ENCODE measurements at places on chromosomes 6 and 20.

GRCh38 chr6:157660414-157660813, 162.6 kb upstream of the SNX9 start:
- DNase-seq, result no peak

GRCh38 chr6:158591134-158591809, 31.4 kb downstream of the TMEM181 start:
- no peak for DNase-seq

- DNase-seq, result peak; percentile 45
These were observed 61.6 kb upstream of the CEP85L start for GRCh38 chr6:118712969-118713368.

GRCh38 chr6:145534989-145535388, 200.3 kb downstream of the EPM2A start:
- DNase-seq, result no peak

GRCh38 chr20:63471981-63472831, at the start of gene KCNQ2:
Gene KCNQ2 (minus strand): TSS chr20:63472655. CDS start chr20:63472463, 192 bp downstream.
- DNase-seq, result no peak

GRCh38 chr20:32920530-32921298, 62.0 kb downstream of the EFCAB8 start:
- DNase-seq, result no peak

DNA sequence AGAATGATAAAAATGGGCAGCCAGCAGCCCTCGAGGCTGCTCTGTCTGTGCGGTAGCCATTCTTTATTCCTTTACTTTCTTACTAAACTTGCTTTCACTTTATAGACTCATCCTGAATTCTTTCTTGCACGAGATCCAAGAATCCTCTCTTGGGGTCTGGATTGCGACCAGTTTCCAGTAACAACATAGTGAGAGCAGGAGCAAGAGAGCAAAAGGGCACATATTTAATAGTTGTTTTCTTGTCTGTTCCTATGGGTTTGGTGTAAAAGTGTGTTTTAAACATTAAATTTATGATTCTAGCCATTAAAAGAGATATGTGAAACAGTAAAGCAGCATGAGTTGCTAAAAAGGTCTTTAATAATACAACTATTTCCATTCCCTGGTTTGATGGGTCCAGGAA, 78.8 kb upstream of the OPRM1 start:
- DNase-seq, result no peak

GRCh38 chr6:92945799-92946198, 473.6 kb downstream of the EPHA7 start:
- no peak for DNase-seq

GRCh38 chr6:26123675-26123946, 36.4 kb downstream of the HFE start:
- DNase-seq, result peak; percentile 82

DNA sequence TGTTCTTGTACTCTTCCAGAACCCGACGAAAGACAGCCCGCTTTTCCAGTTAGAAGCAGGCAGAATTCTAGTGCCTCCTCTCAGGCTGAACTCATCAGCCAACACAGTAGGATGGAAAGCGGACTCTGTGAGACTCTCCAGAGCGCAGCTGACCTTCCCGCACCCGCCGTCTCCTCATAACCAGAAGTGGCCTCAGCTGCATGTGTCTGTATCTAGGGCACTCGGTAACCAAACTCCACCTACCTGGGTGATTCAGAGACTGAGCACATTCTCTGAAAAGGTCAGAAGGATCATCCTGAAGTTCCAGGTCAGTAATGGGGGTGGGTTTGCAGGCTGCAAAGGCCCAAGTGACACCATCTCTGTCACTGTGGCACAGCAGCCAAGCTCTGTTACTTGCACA, 66.7 kb upstream of the NFATC2 start:
- no peak for DNase-seq

DNA sequence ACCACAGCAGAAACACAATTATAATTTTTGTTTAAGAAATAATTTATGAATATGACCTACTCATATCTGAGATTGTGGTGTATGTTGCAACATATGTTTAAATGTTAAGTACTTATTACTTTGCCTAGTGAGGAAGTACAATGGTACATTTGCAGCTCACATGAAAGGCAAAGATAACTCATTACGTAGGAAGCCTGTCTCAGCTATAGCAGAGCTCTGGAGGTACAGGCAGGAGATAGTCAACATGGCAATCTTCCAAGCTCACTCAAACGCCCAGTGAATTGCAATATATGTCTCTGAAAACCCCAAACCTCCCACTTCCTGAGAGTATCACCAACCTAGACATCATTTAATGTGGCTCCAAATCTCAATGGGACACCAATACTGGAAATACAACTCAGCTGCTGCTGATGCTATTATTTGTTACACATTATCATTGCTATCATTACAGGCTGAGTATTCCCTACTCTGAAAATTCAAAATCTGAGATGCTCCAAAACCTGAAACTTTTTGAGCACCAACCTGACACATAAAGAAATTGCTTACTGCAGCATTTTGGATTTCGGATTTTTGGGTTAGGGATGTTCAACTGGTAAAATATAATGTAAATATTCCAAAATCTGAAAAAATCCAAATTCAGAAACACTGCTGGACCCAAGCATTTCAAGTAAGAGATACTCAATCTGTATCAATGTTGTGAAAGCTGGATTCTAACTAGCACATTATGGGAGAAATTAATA, 25.1 kb upstream of the GSTA4 start:
- no peak for DNase-seq

- no peak for DNase-seq
These were observed 6.6 kb downstream of the DLL1 start for GRCh38 chr6:170284126-170284773.

DNA sequence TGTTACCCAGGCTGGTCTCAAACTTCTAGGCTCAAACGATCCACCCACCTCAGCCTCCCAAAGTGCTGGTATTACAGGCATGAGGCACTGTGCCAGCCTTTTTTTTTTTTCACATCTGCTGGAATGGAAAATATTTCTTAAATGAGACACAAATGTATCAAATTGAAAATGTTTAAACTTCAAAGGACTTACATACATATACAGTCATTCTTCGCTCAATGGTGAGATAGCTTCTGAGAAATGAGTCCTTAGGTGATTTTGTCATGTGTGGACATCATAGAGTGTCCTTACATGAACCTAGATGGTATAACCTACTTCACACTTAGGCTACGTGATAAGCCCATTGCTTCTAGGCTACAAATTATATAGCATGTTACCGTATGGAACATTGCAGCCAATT, 43.1 kb downstream of the MICA start:
- DNase-seq, result no peak

DNA sequence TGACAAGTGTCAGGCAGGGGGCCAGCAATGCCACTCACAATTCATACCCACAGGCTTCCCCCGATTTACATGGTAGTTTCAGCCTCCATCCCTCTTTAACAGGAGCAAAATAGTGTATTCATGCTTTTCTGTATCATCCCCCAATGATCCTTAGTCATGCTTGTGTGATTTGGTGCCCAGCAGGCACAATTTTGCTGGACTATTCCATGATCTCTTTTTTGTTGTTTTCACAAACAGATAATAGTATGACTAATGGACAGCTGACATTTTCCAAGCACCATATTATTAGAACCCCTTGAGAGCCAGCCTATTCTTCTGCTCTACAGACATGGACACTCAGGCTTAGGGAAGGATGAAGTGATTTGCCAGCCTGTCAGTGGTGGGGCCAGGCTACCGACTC, 128.2 kb upstream of the RIPOR2 start:
- no peak for DNase-seq

GRCh38 chr20:31747640-31748039, 8.6 kb downstream of the TPX2 start:
- DNase-seq, result no peak

DNA sequence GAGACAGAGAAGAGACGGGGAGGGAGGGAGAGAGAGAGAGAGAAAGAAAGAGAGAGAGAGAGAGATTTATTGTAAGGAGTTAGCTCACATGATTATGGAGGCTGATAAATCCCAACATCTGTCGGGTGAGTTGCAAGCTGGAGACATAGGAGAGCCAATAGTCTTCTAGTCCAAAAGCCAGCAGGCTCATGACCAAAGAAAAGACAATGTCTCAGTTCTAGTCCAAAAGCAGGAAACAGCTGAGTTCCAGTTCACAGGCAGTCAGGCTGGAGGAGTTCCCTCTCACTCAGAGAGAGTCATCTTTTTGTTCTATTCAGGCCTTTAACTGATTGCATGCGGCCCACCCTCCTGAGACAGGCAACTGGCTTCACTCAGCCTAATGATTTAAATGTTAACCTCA, 416.6 kb downstream of the PREX1 start:
- DNase-seq, result no peak

GRCh38 chr6:34383656-34384320, 8.7 kb downstream of the NUDT3 start:
- DNase-seq, result no peak

DNA sequence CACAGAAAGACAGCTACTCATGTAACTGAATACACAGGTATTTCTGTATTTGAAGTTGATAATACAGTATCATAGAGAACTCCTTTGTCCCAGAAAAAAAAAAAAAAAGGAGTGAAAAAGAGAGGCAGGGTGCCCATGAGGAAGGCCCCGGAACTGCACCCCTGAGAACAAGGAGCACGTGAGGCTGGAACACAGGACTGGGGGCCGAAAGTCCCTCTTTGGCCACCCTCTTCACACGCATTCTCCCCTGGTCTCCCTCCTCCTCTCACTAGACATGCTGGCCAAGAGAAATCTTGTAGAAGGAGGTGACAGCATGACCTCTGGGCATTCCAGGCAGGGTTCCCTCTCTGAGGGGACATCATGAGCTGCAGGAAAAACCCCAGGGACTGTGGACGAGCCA, 62.7 kb upstream of the TRAF3IP2 start:
- no peak for DNase-seq

- DNase-seq, result no peak
These were observed 31.6 kb upstream of the CENPW start for GRCh38 chr6:126308362-126308761.

- peak; percentile 82 for DNase-seq
These were observed 118.4 kb upstream of the SGK1 start for GRCh38 chr6:134436281-134436815.

GRCh38 chr20:35917077-35917476, 37.2 kb downstream of the SCAND1 start:
- no peak for DNase-seq

GRCh38 chr6:82862543-82862942, 203.1 kb downstream of the UBE3D start:
- no peak for DNase-seq

DNA sequence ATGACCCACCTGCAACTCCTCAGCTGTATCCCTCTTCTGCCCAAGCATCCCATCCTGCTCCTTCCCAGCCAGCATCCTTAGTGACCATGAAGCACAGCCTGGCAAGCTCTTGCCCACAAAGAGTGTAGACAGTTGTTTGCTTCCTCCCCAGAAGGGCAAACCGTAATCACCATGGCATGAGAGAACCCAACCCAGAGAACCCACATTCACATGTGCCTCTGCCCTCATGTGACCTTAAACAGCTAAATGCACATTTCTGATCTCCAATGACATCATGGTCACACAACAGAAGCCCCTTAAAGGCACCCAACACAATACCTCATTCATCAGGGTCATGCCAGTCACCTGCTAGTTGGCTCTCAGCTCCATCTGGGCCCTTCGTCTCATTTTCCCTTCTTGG, 162.8 kb upstream of the CDYL start:
- no peak for DNase-seq

DNA sequence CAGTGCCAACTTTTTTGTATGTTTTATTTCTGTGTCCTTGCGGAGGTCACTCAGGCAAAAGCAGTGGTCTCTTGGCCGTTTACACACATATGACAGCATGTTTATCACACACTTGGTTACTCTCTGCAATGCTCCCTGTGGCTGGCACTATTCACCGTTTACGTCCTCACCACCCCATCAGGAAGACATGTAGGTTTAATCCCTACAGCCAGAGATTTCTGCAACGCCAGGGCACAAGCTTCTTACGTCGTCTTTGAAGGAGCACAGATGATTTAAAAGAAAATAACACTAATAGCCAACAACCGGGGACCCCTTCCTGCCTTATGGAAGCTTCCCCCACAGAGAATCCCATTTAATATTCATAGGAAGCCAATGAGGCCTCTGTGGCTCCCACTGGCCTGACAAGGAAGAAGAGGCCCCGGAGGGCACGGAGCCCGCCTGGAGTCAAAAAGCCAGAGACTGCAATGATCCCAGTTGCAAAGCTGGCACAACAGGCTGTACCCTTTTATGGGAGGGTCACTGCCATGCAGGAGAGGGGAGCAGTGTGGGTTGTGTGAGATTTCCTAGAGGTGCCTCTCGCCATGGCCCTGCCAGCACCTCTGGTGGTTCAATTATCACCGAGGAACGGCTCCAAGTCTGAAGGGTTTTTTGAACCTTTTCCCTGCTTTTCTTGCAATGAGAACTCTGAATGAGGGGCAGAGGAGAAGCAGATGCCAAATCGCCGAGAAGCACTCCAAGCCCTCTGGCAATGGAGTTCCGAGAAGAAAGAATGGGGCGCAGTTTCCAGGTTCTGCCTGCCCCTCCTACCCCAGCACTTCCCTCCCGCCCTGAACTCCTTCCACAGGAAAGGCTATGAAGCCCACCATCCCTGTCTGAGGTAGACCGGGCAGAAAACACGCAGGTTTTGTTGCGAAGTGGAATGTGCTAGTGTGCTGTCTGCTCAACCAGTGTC, 96.2 kb downstream of the THBS2 start:
- peak; percentile 58 for DNase-seq

DNA sequence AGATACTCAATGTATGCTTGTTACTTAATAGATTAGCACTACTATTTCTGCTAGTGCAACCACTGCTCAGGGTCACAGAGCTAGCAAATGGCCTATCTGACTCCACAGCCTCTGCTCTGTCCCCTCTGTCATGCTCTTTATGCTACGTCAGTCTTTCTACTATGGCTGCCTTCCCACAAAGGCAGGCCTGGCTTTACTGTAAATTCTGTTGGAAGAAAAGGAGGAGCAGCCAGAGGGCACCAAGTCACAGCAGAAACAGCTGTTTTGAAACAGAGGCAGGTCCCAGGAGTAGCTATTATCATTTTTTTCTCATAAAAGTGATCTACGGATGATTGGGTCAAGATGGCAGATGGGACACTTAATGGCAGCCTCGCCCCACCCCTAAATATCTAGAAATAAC, 10.0 kb upstream of the ELMO2 start:
- DNase-seq, result no peak

- DNase-seq, result no peak
These were observed 130.0 kb upstream of the ARG1 start for GRCh38 chr6:131443014-131443413.

- peak; percentile 25 for DNase-seq
These were observed 64.4 kb downstream of the UBE2V1 start for GRCh38 chr20:50048420-50049166.

- DNase-seq, result no peak
These were observed 28.4 kb upstream of the FRMD1 start for GRCh38 chr6:168107191-168107983.

DNA sequence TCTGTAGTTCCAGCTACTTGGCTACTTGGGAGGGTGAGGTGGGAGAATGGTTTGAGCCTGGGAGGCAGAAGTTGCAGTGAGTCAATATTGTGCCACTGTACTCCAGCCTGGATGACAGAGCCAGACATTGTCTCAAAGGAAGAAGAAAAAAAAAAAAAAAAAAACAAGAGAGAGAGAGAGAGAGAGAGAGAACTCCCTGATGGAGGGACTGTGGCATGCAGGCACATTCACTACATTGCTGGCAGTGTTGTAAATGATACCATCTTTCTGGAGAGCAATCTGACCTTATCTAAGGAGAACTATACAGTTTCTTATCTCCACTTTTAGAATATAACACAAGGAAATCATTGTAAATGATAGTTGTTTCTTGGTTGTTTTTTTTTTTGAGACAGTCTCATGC, 85.1 kb downstream of the MDN1 start:
- DNase-seq, result no peak

Measured in C1 segment of cervical spinal cord (tissue), 14 donors.